ENCODE measurements at places on chromosomes 4 and X. TPM values are rescaled to one million over a fixed set of nuclear protein-coding genes. Genes with fewer than 3 reads are reported as not detected.

TMEM184C gene
- 31.5 TPM for polyA plus RNA-seq

HMX1 gene
- polyA plus RNA-seq, result not detected

RAB39B gene
- 2.9 TPM for polyA plus RNA-seq

ADH4 gene
- polyA plus RNA-seq, result not detected

LRIT3 gene
- not detected for polyA plus RNA-seq

TSPAN7 gene
- polyA plus RNA-seq, result 0.16 TPM

BTC gene
- polyA plus RNA-seq, result not detected

SHROOM3 gene
- not detected for polyA plus RNA-seq

SPANXB1 gene
- polyA plus RNA-seq, result not detected

HMGN5 gene
- 0.92 TPM for polyA plus RNA-seq

MTM1 gene
- 4.9 TPM for polyA plus RNA-seq

MAGEA12 gene
- not detected for polyA plus RNA-seq

CTAG2 gene
- polyA plus RNA-seq, result not detected

RNF212 gene
- 2.4 TPM for polyA plus RNA-seq

OTC gene
- polyA plus RNA-seq, result not detected

ARHGEF38 gene
- polyA plus RNA-seq, result not detected

XKRX gene
- polyA plus RNA-seq, result not detected

DRD5 gene
- not detected for polyA plus RNA-seq

CD40LG gene
- polyA plus RNA-seq, result 0.37 TPM

SLC9B1 gene
- 3.2 TPM for polyA plus RNA-seq

TMPRSS11A gene
- not detected for polyA plus RNA-seq

ETDA gene
- not detected for polyA plus RNA-seq

PASD1 gene
- not detected for polyA plus RNA-seq

ADD1 gene
- polyA plus RNA-seq, result 314 TPM

TREX2 gene
- polyA plus RNA-seq, result 0.67 TPM

HAND2 gene
- polyA plus RNA-seq, result not detected

FHDC1 gene
- not detected for polyA plus RNA-seq

TAB3 gene
- polyA plus RNA-seq, result 6.5 TPM

CENPE gene
- 0.43 TPM for polyA plus RNA-seq

ARX gene
- polyA plus RNA-seq, result not detected
